Effector memory CD8-positive, alpha-beta T cell (primary cell): ENCODE measurements at places on chromosomes 16 and 17.

DNA sequence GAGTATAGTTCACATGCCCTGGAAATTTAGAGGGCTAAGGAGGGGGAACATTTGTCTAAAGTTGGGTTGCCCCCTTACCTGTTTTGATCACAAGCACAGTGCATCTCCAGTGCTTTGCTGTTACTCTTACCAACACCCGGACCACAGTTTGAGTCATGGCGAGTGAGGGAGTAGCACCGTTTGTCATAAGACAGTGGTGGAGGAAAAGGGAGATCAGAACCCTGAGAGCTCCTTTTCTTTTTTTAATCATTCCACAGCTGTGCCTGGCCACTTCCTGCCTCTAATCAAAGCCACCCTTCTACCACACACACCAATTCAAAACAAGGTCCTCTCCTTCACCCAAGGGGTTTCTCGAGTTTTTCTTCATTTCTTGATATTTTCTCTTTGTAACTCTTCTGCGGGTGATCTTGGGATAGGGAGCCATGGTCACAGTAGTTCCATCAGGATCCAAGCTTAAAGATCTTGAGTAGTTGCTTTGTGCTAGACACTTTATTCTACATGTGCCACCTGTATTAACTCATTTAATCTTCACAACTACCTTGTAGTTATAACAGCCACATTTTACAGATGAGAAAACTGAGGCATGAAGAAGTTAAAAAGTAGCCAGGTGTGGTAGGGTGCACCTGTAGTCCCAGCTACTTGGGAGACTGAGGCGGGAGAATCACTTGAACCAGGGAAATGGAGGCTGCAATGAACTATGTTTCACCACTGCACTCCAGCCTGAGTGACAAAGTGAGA, 5.0 kb upstream of the MYL4 start:
- DNase-seq = peak; percentile 31

DNA sequence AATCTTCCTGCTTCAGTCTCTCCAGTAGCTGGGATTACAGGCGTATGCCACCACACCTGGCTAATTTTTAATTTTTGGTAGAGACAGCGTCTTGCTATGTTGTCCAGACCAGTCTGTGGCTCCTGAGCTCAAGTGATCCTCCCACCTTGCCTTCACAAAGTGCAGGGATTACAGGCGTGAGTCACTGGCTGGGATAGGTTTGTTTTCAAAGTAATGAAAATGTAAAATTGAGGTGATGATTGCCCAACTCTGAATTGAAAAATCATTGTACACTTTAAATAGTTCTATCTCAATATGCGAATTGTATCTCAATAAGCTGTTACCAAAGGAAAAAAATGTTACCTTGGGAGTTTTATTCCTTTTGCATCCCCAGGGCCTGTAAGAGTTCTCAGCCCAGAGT, 1.2 kb upstream of the AMFR start:
- DNase-seq = no peak

DNA sequence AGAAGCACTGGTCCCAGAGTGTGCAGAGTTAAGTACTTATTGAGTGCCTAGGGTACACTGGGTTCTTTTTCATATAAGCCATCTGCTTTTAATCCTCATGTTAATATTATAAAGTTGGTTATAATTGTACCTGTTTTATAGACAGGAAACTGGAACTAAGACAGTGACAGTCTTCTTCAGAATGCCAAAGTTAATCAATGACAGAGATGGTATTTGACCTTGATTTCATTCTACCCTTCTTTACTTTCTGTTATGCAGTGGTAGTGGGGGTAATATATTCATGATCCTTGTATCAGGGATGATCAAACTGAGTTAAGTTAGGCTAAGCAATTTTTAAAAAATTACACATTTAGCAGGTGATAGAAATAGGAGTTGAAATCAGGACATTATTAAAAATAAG, 108.6 kb upstream of the GOT2 start:
- DNase-seq = no peak

DNA sequence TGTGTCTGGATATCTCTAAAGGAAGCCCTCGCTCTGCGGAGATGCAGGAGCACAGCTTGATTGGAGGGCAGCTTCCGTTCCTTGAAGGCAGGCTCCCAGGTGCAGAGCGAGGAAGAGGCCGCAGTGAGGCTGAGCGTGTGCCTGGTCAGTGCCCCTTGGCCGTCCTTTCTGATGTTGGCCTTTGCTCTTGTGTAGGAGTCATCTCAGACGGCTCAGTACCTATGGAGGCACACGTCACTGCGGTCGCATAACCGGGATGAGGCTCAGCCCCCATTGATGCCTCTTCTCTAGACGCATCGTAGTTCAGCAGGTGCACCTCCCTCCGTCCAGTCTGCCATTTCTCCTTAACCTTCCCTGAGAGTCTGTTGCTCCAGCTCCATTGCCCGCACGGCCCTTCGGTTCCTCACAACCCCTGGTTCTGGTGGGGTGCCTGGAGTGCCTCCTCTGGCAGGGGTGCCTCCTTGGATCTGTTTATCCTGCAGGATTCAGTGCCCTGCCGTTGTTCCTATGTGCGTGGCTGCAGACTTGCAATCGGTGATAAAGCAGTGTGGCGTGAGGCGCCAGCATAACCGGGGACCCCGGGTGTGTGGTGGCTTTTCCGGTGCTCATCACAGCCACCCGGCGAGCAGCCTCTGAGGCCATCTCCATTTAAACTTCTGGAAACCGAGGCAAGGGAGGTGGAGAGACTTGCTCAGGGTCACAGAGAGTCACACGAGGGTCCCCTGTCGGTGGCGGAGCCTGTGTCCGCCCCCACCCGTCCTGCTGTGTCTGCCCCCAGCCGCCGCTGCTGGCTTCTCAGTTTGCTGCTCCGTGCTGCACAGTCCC, 188.8 kb upstream of the CHMP6 start:
- no peak for DNase-seq

DNA sequence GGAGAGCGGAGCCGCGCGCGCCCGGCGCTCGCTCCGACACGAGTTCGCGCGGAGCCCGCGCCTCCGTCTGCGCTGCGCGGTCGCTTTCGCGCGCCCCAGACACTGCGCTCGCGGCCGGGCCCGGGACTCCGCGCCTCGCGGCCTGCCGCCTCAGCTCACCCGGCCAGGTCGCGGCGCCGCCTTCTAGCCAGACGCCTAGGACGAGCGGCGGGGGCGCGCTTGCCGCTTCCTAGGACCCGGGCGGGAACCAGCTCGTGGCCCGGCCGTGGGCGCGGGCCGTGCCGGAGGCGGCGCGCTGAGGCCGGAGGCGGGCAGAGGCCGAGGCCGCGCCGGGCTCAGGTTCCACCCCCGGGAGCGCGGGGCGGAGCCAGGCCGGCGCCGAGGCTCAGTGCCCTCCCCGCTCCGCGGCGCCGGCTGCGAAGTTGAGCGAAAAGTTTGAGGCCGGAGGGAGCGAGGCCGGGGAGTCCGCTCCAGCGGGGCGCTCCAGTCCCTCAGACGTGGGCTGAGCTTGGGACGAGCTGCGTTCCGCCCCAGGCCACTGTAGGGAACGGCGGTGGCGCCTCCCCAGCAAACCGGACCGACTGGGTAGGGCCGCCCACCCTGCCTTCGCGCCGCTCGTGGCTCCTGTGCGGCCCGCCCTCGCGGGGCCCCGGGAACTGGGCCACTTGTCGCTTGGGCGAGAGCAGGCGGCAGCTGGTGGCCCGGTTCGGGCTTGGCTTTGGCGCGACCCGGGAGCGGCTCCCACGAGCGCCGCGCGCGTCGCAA, at the start of gene SPHK1:
TSS of gene SPHK1 (plus strand) at position 388 of the 765 bp plus-strand sequence. CDS start 1,036 bp downstream, outside the sequence.
- peak; percentile 39 for DNase-seq

DNA sequence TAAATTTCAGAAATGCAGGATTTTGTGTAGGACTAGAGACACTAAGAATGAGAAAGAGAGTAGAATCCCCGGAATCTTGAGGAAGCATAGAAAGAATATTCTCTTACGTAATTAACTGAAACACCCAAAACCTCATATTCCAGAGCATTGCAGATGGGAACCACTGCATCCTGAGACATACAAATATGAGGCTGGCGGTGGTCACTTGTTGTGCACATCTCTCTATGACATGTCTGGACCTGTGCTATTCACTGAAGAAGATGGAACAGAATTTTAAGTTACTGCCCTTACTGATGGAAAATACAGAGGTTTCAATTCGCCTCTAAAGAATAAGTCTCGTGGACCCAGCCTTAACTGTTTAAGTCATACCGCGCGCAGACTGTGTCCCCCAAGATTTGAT, 806 bp downstream of the RAD51C start:
- DNase-seq = no peak

GRCh38 chr17:80663781-80664206, 119.2 kb downstream of the RPTOR start:
- DNase-seq = no peak

- DNase-seq = no peak
Observed at GRCh38 chr17:13003927-13004326, 13.9 kb downstream of the ELAC2 start.

GRCh38 chr16:74867281-74867849, 92.7 kb upstream of the FA2H start:
- no peak for DNase-seq

DNA sequence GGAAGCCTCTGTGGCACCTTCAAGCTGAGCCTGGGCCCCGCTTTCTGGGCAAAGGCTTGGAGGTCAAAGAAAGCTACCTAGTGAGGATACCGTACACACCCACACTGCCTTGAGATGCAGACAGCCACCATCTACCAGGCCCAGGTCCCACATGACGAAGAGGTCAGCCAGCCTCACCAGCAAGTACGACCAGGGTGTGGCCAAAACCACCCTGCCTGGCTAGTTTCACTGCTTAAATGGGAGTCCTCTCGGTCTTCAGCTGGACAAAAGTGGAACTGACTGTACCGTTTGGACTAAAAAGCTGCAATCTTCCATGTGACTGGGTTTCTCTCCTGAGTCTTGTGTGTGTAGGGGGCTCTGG, 21.6 kb downstream of the VASN start:
- no peak for DNase-seq

DNA sequence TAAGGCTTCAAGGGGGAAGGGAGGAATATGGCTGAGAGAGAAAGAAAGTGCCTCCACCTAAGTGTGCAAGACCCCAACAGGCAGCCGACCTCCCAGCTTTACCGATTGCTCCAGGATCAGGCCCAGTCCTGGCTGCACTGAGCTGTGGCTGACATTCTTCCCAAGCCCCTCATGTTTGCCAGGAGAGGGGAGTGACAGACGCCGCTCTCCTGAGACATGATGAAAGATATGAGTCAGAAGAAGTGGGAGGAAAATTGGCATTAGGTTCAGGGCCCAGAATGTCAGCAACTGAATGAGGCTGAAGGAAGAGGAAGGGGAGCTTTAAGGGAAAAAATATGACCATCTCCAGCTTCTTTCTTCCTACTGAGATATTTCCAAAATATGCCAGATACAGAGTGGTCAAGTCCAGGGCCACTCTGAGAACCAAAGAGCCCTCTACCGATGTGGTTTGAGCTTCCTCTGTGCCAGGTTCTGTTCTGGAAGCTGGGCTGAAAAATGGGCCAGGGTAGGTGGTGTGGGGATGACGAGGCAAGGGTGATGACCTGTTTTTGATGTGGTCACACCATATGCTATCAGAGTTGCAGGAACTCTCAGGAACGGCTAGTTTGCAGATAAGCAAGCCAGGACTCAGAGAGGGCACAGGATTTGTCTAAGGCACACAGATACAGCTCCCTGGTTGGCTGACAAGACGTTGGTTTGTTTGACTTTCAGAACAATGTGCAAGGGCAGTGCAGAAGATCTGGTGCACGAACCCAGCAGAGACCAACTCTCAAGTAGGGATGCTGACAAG, 176.7 kb downstream of the SOX9 start:
- no peak for DNase-seq

- no peak for DNase-seq
Observed at GRCh38 chr17:36523113-36523512, 11.6 kb downstream of the MYO19 start.

GRCh38 chr16:16071631-16072244, 122.3 kb downstream of the ABCC1 start:
- DNase-seq = no peak

- DNase-seq = peak; percentile 13
Observed at GRCh38 chr17:17269926-17270773, 10.9 kb downstream of the COPS3 start.

GRCh38 chr17:29722411-29723198, 99.9 kb upstream of the CORO6 start:
- peak; percentile 43 for DNase-seq

DNA sequence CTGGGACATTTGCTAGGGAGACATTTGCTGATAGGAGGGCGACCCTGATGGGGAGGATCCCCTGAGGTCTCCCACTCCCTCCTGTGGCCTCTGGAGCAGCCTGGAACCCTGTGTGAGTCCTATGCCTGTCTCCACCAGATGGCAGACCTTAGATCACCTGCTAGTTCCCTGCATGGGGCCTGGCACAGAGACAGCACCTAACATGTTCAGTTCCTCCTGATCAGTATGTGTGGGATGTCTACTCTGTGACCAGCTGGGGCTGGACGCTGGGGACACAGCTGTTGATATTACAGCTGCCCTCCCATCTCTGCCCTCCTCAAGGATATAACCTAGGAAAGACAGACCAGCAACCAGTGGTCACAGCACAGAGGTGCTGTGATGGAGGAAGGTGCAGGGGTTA, 1.1 kb upstream of the ADCY7 start:
- no peak for DNase-seq

DNA sequence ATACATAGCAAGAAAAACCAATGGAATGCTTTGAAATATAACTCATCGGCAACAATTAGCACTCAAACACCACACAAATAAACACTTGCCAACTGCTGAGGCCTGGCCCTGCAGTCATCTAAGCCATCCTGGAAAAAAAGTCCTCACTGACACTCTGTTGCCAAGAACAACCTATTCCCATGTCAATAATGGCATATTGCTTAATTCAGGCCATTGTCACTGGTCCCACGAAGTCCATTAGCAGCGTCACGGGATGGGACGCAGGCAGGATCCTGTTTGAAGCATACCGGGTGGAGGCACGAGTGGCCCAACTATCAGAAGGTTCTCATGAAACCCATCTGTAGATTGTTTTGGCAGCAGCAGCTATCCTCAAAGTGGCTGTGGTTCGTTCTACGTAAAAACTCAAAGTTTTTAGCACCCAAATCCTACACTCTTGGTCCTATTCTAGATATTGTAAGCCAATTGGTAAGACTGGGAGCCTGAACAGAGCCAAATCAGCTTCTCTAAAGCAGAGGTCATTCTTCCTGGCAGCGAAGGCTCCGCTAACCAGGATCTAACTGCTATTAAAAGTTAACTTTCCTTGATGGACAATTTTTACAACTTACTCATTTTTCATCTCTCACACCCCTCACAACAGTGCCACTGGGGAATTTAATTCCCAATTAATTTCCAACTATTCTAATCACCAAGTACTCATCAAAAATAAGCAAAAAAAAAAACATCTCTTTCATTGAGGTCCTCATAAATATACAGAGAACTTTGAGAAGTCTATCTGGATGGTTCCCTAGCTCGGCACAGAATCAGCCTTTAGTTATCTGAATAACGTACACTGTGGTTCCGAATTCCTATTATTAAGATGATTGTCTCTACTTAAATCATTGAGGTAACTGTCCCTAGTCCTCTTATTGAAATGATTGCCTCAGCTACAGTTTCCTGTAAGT, 91.5 kb downstream of the ZFHX3 start:
- no peak for DNase-seq
